Spinal cord (tissue), 10 donors: ENCODE measurements at places on chromosomes 2 and 18. TPM values are rescaled to one million over a fixed set of nuclear protein-coding genes. Genes with fewer than 3 reads are reported as not detected.

Gene TNS1
- 46.9 TPM for total RNA-seq

Gene ALK
- total RNA-seq, result 12.4 TPM

Gene PDK1
- 12.4 TPM for total RNA-seq

Gene ABCB11
- total RNA-seq, result 0.20 TPM

Gene RHOB
- total RNA-seq, result 309 TPM

Gene ZNF892
- 16.2 TPM for total RNA-seq

Gene AQP12A
- total RNA-seq, result not detected

Gene ANTXR1
- total RNA-seq, result 45.7 TPM

Gene PID1
- total RNA-seq, result 33.4 TPM

Gene TMEM247
- not detected for total RNA-seq

Gene CRYBA2
- not detected for total RNA-seq

Gene CFAP221
- total RNA-seq, result 15.3 TPM

Gene ICOS
- not detected for total RNA-seq
